ENCODE measurements at places on chromosomes 5 and 9. TPM values are rescaled to one million over a fixed set of nuclear protein-coding genes. Genes with fewer than 3 reads are reported as not detected.

The REEP2 gene
- 6.6 TPM for total RNA-seq

DNA sequence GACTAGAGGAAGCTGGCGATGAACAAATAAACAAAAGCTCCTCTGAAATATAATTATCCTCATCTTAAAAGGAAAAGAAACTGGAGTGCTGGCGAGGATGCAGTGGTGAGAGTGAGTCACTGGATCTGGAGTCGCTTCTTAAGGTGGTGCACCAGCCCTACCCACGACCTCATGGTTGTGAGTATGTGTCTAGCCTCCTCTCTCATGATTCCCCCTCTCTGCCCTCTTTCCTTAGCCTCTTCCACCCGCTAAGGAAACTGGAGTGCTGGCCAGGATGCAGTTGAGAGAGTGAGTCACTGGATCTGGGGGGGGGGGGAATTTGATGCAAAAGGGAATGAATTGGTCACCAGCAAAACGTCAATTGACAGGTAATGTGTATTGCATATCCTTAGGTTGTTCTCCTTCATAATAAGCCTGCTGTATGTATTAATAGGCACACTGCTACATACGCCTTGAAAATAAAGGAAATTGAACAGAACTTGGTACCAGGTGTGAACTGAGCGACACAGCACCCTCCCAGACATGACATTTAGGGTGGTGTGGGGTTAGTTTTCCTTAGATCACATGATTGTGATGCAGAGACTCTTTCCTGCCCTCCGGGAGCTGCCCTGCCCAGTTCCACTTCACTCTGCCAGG lies 36.3 kb upstream of the EBF1 start:
- DNase-seq = peak; percentile 40

The GHR gene
- 17.1 TPM for total RNA-seq

DNA sequence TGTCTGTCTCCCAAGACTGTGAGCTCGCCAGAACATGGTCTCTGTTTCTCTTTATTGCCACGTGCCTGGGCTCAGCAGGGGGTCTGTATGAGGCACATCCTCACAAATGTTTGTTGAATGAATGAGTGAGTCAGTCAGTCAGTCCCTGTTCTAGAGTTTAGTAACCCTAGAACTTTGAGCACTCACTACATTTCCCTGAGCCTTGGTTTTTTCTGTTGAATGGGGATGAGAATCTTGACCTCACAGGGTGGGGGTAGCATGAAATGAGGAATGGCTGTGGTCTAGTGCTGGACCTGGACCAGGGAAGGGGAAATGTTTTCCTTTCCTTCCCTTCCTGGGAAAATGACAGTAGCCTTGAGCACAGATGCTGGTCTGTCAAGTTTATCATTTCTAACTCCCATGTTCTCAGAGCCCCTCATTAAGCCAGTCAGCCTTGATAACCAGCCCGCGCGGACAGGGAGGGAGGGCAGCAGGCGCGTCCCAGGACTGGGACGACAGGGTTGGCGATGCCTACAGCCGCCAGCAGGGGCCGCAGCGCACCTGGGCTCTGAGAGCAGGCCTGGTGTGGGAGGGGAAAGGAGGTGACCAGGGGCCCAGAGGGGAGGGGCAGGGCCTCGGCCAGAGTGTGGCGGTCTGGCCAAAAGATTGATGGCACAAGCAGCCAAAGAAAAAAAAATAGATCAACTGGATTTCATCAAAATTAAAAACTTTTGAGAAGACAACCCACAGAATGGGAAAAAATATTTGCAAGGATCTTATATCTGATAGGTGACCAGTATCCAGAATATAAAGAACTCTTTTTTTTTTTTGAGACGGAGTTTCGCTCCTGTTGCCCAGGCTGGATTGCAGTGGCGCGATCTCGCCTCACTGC lies 24.1 kb upstream of the WNK2 start:
- peak; percentile 94 for DNase-seq

The RLN2 gene
- not detected for total RNA-seq

The CARTPT gene
- not detected for total RNA-seq

Measured in aorta (tissue), 5 donors.